ENCODE measurements at places on chromosomes 3 and 15.

DNA sequence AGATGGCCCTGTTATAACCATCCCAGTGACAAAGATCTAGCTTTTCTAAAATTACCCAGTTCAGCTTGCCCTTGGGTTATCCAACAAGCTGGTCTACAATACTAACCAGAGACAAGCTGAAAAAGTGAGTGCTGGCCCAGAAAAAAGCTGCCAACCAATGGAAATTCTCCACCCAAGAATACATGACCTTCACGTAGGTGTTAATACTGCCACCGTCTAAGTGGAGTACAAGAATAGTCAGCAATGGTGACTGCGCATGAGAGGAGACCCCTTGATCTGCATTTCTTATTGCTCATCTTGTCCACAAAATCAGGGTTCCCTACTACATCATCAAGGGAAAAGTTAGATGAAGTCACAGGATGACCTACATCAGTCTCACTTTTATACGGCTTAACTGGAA is 15.8 kb upstream of the PLCH1 start:
- DNase-seq: no peak

GRCh38 chr15:27694506-27695087 is 404.5 kb downstream of the OCA2 start:
- DNase-seq: no peak

DNA sequence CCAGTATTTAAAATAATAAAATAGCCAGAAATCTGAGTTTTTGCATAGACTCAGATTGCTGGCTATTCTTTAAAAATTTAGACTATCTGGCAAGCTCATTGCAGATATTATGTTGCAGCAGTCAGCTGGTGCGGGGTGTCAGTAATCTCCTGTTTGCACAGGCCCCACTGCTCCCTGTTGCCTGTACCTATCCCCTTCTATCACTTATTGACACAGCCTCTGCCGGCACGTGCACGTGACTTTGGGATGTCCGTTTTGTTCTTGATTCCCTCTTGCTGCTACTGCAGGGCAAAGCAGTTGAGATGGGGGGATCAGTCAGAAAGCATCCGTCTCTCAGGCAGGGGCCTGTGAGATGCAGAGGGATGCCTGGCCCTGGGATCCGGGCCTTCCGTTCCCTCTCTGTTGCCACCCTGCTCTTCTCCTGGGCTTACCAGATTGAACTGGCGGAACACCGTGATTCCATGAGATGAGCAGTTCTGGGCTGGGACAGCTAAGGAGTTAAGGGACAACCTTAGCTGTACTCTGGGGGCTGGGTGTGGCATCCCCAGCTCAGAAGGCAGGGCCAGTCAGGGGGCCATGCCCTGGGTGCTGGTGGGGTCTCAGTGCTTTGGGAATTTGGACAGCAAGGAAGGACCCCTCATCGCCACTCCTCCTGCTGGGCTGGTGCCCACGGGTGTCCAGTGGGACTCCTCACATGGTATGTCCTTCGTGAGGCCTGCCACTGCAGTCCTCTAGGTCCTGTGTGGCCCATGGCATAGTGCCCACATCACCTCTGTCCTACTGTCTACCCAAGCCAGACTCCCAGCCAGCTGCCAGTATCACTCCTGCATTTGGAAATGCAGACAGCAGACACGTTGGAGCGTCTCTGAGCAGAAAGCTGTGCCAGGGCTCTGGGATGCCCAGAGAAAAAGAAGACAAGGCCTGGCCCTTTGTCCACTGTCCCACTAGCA is 11.8 kb downstream of the MRAS start:
- DNase-seq: no peak

DNA sequence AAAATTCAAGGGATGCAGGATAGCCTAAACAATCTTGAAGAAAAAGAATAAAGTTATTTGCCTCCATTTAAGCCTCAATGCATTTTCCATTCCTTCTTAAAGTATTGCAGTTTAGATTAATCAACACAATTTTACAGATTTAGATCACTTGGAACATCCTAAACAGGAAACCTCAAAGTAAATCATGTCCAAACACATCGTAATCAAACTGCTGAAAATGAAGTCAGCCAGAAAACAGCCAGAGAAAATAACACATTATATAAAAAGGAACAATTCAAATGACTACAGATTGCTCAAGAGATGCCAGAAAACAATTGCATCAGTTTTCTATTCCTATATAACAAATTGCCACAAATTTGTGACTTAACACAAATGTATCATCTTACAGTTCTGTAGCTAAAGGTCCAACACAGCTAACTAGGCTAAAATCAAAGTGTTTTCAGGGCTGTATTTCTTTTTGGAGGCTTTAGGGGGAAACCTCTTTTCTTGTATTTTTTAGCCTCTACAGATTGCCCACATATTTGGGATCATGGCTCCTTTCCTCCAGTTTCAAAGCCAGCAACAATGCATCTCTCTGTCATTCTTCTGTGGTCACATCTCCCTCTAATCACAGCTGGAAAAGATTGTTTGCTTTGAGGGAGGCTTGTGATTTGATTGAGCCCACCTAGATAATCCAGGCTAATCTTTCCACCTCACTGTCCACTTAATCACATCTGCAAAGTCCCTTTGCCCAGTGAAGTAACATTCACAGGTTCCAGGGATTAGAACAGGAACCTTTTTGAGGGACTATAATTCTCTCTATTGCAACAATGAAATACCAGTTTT is 543.3 kb upstream of the UBE2E2 start:
- no peak for DNase-seq

GRCh38 chr3:4772171-4772804 is 206.9 kb upstream of the BHLHE40 start:
- DNase-seq: peak; percentile 87

DNA sequence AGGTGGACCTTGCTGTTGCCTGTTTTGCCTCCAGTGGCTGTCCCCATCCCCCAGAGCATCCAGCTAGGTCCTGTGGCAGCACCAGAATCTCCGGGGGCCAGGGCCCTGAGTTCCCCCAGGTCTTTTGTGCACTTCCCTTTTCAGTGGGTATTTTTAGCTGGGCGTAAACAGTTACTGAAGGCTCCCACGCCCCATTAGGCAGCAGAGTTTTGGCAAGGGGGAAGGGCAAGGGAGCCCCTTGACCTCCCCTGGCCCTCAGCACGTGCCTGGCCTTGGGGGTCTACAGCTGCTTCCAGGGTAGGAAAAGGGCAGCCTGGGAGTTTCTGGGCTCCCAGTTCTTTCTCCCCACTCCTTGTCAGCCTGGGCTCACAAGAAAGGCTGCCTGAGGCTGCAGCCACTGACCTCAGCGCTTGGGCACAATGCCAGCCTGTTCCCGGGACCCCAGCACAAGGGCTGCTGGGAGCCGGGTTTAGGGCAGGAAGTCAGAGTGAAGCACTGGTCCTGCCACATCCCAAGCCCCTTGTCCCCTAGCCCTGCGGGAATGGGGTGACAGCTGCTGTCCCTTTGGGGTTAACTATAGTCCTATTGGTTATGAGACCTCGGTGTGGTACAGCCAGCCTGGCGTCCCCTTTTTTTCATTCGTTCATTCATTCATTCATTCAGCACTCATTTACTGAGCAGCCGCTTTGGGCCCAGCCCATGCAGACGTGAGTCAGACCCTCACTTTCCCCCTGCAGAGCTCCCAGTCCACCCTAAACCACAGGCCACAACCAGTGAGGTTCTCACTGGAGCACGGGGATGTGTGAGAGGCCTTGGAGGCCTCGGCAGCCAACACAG is 8.4 kb downstream of the CSK start:
- DNase-seq: peak; percentile 60

GRCh38 chr3:48247401-48247811 is 6.5 kb downstream of the ZNF589 start:
- DNase-seq: peak; percentile 76

DNA sequence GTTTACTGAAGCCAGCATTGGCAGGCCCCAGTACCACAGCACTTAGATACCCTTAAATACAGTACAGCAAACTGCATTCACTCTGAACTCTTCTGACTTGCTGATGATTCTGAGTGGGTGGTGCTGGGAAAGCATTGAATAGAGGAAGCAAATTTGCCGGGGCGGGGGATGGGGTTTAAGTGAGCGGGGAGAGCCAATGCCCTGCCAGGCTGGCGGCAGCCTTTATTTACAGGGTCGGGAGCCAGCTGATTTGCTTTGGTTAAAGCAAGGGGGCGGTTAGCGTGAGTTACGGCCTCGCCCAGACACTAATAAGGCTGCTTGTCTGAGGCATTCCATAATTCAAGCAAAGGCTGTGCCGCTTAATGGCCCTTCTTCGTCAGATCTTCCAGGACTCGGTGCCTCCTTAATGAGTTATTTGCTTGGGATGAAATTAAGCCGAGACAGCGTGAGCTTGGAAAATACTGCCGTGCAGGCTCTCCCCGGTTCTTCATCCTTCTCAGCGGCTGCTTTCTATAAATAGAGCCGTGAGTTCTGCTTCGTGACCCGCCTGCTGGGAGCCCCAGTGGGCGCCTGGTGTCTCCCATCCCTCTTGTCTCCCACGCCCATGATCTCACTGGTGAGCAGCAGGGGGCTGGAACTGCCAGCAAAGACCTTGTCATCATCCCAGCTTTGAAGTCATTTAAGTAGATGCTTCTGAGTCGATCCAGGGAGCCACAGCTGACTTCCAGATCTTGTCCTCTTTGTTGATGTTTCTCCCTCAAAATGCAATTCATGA is 25.8 kb downstream of the SPSB4 start:
- DNase-seq: peak; percentile 72

- DNase-seq: no peak
Observed at GRCh38 chr15:91660174-91660649, 193.3 kb upstream of the SLCO3A1 start.

GRCh38 chr3:72892081-72892775 is 4.4 kb downstream of the GXYLT2 start:
- DNase-seq: peak; percentile 78

DNA sequence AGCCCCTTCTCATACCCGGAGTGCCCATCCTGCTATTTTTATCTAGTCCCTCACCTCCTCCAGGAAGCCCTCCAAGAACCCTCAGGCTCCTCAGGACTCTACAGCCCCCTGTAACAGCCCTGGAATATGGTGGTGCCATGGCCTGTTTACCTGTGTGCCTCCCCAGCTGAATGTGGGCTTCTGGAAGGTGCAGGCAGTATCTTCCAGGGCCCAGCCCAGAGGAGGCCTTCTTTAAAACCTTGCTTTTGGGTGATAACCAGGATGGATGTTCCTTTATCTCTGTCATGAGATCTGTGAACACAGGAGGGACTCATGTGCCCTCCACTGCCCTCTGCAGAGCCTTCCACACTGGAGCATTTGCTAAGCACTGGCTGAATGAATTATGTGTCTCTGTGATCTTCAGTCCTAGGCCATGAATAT is 36.7 kb upstream of the MRPS22 start:
- DNase-seq: no peak

DNA sequence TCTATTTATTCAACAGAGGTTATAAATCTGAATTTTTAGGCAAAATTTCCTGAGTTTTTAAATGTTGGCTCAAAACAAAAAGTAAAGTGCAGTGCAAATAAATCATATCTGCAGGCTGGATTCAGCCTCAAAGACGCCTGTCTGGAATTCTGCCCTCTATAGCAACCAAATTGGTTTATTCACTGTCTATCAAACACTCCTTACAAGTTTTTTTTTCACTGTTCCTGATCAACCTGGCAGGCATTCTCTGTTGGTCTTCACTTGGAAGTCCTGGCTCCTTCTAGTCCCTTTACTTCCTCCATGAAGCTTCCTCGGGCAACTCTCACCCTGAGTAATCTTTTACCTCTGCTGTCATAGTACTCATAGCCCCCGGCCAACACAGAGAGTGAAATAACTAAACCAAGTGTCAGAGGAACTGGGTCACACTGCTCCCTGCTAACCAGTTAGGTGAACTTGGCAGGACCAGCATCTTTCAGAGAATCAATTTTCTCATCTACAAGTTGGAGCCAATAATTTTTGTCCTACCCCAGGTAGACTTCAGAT is 36.8 kb upstream of the TIPARP start:
- no peak for DNase-seq

DNA sequence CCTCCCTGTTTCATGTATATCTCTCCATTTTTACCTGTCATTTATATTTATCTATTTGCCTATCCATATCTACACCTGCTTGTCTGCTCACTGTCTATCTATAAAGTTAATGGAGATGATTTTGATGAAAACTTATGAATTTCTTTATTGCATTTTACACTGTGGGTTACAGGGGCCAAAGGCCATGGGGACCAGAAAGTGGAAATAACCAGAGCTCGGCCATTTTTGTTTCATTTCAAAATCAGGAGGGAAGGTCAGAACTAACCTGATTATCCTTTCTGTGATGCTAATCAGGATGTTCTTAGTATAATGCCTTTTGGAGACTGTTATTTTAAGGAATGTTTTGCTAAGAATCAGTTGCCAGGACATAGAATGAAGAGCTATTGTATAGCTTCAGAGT is 147.2 kb downstream of the LPP start:
- DNase-seq: no peak

- no peak for DNase-seq
Observed at GRCh38 chr15:90838139-90838538, 30.2 kb upstream of the FURIN start.

GRCh38 chr3:50203113-50203808 is 1.8 kb upstream of the SLC38A3 start:
- no peak for DNase-seq

DNA sequence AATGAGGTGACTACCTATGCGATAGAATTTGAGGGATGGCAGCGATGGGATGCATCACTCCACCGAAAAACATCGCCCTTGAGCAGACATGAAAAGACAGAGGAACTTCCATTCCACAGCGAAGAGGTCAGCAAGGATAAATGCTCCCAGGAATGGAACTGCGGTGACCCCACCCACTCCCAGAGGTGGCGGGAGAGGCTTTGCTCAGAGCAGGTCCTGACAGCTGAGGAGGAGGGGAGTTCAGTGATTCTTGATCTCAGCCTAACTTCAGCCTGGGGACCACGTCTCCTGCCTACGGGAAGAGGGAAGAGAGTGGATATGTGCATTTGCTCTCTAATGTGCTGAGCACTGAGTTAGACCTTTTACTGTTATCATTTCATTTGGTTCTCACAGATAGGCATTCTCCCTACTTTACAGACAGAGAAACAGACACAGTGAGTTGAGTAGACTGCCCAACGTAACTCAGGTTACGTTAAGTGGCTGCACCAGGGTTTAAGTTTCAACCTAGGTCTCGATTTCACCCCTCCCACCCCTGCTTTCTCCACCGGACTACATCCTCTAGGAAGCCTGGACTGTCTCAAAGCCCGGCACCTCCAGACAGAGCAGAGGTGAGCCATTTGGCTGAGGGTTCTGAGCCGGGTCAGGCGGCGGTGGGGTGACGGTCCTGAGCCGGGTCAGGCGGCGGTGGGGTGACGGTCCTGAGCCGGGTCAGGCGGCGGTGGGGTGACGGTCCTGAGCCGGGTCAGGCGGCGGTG is 170.0 kb downstream of the RAB11A start:
- DNase-seq: peak; percentile 33

DNA sequence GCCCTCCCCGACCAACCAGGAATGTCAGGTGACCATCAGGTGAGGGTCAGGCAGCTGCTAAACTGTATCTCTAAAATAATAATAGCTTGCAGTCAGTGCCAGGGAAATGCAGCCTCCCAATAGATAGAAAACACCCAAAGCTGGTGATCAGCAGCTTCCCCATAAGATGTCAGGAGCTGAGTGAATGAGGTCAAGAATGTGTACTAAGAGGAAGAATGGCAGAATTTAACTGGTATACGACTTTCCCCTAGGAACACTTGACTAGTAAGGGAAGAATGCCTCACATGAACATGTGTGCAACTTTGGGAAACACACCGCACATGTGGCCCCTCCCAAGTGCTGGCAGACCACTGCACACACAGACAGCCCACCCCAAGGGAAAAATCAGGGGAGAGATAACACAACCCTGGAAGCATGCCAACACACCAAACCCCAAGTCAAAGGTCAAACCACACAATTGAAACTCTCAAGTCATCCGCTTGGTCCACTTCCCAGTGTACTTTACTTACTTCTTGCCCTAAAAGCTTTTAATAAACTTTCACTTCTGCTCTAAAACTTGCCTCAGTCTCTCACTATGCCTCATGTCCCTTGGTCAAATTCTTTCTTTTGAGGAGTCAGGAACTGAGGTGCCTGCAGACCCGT is 806.5 kb downstream of the OTOL1 start:
- DNase-seq: no peak
